ENCODE measurements at places on chromosomes 4 and X.
A peak's percentile ranks its signal among the peaks of the same experiment; 100 is the strongest.

- DNase-seq, result no peak
These were observed 216.9 kb upstream of the NEIL3 start for GRCh38 chr4:177092807-177093206.

GRCh38 chrX:1612641-1613286 is 2.1 kb upstream of the ASMT start:
- no peak for DNase-seq

- no peak for DNase-seq
These were observed at the start of gene DNASE1L1 for GRCh38 chrX:154409222-154409871. Gene DNASE1L1 (minus strand): TSS chrX:154409254. CDS start chrX:154405568, 3,686 bp downstream.

DNA sequence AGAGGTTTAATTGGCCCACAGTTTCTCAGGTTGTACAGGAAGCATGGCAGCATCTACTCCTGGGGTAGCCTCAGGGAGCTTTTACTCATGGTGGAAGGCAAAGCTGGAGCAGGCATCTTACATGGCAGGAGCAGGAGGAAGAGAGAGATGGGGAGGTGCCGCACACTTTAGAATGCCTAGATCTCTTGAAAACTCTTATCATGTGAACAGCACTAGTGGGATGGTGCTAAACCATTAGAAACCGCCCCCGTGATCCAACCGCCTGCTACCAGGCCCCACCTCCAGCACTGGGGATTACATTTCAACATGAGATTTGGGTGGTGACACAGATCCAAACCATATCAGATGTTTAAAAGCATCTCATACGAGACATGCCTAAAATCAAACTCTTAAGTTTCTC is 41.6 kb upstream of the SCOC start:
- DNase-seq, result no peak

DNA sequence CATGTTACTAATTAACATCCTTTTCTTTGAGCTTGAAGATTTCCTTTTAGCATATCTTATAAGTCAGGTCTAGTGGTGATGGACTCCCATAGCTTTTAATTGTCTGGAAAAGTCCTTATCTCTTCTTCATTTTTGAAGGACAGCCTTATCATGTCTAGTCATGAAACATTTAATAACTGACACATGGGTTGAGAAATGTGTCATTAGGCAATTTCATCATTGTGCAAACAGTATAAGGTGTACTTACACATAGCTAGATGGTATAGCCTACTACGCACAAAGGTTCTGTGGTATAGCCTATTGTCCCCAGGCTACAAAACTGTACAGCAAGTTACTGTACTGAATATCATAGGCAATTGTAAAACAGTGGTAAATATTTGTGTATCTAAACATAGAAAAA is 34.5 kb upstream of the ALG13 start:
- DNase-seq, result no peak

DNA sequence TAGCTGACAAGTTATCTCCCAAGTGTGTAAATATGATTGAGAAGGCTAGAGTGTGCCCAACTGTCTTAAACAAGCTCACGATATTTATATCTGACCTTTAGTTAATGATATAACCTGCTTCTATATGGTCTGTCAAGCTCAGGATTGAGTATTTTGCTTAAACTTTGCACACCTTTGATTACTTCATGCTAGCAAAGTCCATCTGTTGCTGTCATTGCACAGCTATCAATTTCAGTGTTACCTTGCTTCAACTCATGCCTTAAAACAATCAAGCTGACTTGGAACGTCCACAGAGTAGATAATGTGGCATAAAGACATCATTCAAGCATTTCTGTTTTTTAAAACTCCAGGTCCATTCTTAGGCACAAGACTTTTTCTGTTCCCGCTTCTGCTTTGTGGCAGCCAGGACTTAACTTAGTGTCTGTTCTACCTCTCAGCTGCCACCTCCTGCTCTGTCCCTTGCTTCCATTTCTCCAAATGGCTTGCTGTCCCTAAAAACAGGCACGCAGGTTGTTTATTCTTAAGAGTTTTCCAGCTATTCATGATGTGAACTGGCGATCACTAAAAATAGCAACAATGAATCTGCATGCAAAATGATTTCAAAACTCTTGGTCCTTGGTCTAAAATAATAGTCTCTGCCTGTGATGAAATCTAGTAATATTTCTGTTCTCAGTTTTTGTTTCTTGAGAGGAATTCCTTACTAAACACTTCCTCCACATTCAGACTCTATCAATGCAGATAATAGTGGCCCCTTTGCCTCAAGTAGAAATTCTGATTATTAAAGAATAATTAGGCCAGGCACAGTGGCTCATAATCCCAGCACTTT is 16.3 kb upstream of the NEIL3 start:
- no peak for DNase-seq

DNA sequence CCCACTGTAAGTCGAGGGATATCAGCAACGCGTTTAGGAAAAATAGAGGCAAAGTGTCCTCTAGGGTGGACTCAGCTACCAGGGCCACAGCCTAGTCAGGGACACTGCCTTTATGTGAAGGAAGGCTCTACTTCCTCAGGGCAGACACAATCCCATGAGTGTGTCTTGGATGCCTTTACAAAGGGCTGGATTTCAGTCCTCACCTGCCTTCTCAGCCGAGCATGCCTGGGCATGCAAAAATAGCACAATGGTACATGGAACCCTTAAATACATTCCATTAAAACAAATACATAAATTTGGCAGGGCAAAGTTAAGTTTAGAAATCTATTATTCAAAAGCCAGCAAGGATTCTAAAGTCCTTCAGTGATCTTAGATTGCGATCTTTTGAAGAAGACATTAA is 51.1 kb downstream of the DMD start:
- no peak for DNase-seq

- DNase-seq, result no peak
These were observed 538.6 kb downstream of the ANKRD50 start for GRCh38 chr4:124173912-124174311.

- DNase-seq, result no peak
These were observed 105.0 kb downstream of the TBL1X start for GRCh38 chrX:9569876-9570301.

DNA sequence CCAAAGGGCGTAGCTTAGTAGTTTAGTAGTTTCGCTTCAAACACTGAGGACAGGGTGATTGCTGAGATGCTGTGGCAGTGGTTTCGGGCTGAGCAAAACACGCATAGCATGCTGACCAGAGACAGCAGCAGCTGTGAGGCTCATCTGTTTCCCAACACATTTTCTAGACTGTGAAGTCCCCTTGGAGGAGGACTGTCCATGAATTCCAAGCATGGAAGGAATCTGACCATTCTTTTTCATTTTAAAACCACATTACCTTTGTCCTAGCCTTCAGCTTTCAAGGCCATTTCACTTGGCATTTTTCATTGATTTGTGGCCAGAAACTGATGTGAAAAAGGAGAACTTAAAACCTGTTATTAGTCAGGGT is 240.9 kb downstream of the PALLD start:
- DNase-seq, result no peak

DNA sequence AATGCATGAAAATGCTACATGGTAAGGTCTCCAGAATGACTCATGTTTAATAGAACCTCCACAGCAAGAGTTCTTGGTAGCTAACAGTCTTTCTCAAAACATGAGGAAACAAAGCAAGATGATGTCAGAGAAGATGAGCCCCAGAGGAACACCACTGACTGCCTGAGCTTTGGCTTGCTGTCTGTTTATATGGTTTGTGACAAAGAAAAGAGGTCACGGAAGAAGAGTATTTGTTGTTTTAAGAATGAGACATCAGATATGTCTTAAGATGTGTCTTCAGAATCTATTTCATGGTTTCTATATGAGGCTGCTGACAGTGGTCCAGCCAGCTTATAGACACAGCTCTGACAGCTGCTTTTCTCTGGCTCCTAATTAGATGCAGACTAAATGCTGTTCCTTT is 18.8 kb upstream of the AREG start:
- no peak for DNase-seq

DNA sequence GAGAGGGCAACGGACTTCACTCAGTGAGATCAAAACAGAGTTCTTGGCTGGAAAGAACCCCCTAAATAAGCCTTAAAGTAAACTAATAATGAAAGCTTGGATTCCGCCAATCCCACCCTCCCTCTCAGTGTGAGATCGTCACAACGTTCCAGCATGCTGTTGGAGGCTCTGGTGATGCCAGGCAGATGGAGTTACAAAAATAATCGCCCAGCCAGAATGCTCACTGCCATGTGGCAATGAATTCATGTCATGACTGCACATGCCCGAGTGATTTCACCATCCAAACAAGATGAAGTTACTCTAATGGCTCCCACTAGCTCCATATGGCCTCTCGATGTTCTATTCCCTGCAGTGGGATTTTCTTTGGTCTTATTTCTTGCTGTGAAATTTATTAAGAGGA is 248.0 kb downstream of the SPATA18 start:
- no peak for DNase-seq

DNA sequence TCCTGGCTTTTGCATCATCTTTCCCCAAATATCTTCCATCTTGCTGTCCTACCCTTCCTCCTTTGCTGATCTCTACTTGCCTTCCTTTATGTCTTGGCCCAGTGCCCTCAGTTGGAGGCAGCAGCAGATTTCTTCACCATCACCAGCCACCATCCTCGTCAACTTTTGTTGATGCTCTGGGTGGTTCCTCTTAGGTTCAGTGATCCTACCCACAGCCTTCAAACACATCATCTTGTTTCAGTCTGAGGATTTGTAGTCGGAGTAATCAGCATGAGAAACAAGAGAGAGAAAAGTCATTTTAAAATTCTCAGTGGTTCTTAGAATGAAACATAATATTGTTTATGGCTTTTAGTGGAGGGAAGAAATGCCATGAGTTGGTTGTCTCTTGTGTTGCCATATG is 65.8 kb downstream of the FTHL17 start:
- no peak for DNase-seq

GRCh38 chr4:16858275-16858752 is 40.1 kb downstream of the LDB2 start:
- no peak for DNase-seq

- DNase-seq, result no peak
These were observed 276.4 kb downstream of the IL15 start for GRCh38 chr4:141912831-141913230.

DNA sequence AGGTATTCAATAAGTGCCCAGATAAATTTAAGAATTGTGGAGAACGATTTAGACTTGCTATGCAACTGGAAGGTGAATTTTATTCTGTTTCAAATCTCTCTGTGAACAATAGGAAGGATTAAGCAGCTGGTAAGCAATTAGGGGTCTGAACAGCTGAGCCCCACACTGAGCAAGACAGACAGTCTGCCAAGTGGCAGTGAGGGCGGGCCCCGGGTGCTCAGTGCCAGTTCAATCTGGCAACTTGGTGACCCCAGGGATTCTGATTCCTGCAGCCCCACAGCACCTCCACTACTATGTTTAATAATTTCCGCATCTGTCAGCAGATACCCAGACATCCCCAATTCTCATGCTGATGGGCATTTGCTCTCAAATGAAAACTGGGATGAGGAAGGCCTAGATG is 317.3 kb downstream of the PPP1R2C start:
- no peak for DNase-seq

DNA sequence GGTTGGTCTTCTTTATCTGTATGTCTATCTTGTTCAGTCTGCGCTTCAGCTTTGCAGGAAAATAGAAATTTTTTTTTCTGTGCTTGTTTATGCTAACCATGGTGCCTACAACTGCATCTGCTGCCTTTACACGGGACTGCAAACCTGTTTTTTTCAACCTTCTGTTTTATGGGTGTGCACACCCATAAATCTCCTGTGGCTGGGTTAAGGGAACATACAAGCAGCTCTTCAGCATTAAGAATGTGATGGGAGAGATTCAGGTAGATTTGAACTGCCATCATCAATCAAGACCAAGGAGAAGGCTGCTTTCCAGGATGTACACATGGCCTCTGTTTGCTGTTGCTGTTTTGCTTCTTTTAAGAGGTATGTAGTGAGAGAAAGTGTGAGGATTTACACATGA is 502.9 kb downstream of the ANKRD50 start:
- DNase-seq, result no peak

DNA sequence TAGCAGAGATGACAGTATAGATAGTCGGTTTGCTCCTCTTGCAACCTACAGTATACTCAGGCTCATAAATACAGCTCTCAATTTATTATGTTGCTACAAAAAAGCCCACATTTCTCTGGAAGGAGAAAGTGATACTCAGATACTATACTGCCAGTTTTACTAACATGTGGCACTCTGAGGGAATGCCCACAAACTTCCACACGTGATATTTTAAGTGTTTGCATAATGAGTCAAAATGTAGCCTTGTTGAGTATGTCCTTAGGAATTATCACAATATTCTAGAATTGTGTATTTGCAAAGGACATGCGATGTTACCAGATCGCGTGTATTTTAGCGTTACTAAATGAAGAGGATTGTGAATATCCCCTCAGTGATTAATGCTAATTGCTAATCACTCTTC is 929.1 kb downstream of the STIM2 start:
- DNase-seq, result no peak

DNA sequence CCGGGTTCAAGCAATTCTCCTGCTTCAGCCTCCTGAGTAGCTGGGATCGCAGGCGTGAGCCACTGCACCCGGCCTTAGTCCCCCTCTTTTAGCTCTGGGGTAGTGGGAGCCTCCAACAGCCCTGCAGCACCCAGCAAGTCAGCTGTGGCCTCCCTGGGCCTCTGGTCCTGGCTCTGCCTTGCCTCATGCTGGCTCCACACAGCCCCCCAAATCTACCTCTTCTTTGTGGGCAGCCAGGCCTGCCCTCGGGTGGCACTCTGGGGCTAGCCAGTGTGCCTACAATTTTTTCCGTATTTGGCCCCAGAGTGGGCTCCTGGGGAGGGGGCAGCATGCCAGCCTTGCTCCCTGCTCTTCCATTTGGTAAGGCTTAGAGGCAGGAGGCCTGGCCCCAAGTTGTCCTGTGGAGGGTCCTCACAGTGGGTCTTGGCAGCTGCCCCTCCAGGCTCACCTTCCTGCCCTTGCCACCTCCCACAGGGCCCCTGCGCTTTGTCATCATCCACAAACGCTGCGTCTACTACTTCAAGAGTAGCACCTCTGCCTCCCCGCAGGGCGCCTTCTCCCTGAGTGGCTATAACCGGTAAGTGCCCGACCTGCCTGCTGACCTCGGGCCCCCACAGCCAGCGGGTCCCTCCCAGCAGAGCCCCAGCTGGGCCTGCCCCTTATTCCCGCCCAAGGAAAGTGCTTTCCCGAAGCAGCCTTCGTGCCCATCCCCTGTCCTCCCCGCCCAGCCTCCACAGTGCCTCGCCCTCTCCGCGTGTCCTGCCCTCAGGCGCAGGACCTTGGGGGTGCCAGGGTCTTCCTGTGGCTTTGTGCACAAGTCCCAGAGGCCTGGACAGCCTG is 21.0 kb upstream of the ADD1 start:
- DNase-seq, result no peak

GRCh38 chrX:43581167-43581566 is 74.9 kb upstream of the MAOA start:
- no peak for DNase-seq

GRCh38 chrX:76454456-76454927 is 27.0 kb downstream of the MAGEE1 start:
- peak; percentile 15 for DNase-seq

DNA sequence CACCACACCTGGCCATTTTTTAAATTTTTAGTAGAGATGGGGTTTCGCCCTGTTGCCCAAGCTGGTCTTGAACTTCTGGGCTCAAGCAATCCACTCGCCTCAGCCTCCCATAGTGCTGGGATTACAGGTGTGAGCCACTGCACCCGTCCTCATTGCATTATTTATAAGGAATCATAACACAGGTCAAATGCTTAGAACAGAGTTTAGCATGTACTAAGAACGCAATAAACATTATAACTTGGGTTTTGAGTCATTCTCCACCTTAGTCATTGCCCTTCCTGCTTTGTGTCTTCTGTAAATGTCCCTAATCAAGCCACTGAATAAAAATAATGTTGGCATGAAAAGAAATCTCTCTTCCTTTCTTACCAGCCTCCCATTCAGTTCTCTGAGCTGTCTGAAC is 38.5 kb upstream of the SHROOM4 start:
- DNase-seq, result no peak

GRCh38 chr4:91340822-91341221 is 962.9 kb upstream of the GRID2 start:
- DNase-seq, result no peak

Data from NCI-H1436 (cell line).